KBM-7 (cell line): ENCODE measurements at places on chromosomes 7 and 10.
A peak's percentile ranks its signal among the peaks of the same experiment; 100 is the strongest.

- DNase-seq, result no peak
Observed at GRCh38 chr7:152850420-152850819, 90.9 kb downstream of the ACTR3B start.

- no peak for DNase-seq
Observed at GRCh38 chr10:71526653-71527052, 129.9 kb downstream of the CDH23 start.

DNA sequence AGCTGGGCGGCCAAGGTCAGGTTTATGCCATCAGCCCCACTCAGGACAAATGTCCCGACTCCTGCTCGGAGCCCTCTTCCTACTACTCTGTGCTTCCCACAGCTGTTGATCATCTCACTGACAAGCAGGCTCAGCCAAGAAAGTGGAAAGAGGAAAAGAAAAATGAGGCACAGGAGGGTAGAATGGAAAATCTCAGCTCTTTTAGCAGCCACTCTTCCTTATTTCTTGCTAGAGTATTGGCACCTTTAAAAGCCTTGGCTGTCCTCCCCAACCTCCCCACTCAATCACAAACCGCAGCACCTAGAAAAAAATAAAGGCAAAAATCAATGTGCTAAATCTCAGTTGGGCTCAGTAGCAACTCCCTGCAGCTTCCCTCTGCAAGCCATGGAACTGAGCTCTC, 35.3 kb upstream of the AGK start:
- no peak for DNase-seq

- DNase-seq, result no peak
Observed at GRCh38 chr7:112594397-112594796, 113.6 kb downstream of the LSMEM1 start.

- DNase-seq, result no peak
Observed at GRCh38 chr10:85792533-85792858, 574.1 kb downstream of the GRID1 start.

- no peak for DNase-seq
Observed at GRCh38 chr10:104253606-104254410, 884 bp upstream of the GSTO1 start.

- DNase-seq, result no peak
Observed at GRCh38 chr7:106306256-106306655, 21.5 kb upstream of the NAMPT start.

- no peak for DNase-seq
Observed at GRCh38 chr10:30070001-30070685, 10.8 kb upstream of the JCAD start.

GRCh38 chr10:101346177-101346576, 7.8 kb upstream of the BTRC start:
- DNase-seq, result no peak

GRCh38 chr7:121832347-121832746, 40.6 kb upstream of the PTPRZ1 start:
- no peak for DNase-seq

DNA sequence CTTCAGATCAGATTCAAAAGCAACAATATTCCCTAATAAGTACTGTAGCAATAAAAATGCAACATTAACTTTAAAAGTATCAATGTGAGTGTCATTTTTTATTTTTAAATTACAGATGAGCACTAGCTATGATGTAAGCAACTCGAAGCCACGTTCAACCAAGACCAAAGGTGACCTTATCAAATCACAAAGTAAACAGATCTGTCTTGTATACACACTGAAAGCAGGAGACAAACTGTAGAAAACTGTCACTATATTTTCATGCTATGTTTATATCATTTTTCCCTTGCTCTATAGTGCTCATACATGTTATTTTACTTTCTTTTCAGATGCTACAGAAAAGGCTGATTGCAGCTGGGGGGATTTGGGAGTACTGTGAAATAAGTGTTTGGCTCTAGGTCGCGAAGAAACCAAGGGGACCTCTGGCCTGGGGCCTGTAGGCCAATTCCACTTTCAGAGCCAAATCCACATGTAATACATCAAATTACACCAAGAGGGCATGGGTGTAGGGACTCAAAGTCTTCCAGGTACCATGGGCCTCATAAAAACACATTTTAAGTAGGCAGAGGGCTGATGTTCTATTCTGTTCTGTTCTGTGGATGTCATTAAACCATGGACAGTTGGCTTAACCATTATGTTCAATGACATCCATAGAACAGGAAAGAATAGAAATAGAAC, 245.2 kb downstream of the SFMBT2 start:
- no peak for DNase-seq

GRCh38 chr10:132516771-132517725, 20.5 kb upstream of the INPP5A start:
- no peak for DNase-seq

DNA sequence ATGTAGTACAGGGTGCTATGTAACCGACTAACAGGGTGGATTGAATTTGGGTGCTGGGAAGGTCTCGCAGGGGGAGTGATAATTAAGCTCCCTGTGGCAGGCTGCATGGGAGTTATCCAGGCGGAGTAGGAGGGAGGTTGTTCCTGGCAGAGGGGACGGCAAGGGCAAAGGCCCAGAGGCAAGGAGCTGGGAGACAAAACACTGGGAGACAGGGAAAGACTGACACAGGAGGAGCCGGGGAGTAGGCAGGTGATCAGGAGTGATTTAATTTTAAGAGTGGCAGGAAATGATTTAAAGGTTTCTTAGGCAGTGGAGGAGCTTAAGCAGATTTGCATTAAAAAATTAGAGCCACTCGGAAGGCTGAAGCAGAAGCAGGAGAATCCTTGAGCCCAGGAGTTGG, 40.7 kb upstream of the LEP start:
- no peak for DNase-seq

- DNase-seq, result peak; percentile 69
Observed at GRCh38 chr10:129030996-129031843, 435.8 kb upstream of the MGMT start.

DNA sequence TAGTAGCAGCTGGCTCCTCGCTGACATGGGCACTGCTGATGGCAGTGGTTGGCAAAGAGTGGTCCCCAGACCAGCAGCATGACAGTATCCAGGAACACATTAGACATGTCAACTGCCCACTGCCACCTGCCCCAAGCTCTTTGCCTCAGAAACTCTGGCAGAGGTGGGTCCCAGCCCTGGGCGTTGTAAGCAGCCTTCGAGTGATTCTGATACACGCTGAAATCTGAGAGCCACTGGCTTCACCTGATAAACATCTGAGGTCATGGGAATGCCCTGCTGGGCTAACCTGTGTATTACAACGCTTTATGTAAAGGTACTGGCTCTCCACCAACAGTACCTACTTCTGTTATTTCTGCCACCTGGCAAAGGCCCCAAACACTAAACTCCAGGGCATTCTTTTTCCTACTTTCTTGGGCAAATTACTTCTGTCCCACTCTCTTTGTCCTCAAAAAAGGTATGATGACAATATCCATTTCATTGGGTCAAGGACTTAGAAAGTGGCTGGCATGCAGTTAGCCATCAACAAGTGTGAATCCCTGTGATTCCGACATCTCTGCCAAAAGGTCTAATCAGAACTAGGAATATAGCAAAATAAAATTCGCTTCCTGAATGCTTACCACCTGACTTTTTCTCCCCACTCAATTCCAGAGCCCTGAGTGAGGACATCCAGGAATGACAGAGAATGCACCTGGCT, 9.2 kb downstream of the SGMS1 start:
- DNase-seq, result no peak

GRCh38 chr7:34842782-34843181, 184.8 kb downstream of the NPSR1 start:
- no peak for DNase-seq

GRCh38 chr7:17236171-17236570, 62.3 kb upstream of the AHR start:
- DNase-seq, result no peak

- no peak for DNase-seq
Observed at GRCh38 chr10:9018195-9019173, 964.0 kb downstream of the GATA3 start.

GRCh38 chr10:83542774-83543411, 596.4 kb upstream of the GHITM start:
- DNase-seq, result no peak

DNA sequence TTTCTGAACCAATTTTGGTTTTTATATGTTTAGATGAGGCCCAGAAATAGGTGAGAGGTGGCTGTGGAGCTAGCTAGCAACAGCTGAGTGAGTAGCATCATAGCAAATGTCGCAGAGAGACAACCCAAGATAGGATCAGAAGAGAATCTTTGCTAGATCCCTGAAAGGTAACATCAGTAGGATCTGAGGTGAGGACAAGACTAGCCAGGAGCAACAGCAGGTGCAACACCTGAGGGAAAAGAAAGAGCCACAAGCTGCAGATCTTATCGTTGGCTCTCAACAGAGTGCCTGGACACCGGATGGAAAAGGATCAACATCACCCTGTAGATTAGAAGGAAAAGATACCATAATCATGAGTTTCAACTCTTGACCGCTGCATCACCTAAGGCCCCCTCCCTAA, 4.4 kb downstream of the ST8SIA6 start:
- DNase-seq, result no peak

DNA sequence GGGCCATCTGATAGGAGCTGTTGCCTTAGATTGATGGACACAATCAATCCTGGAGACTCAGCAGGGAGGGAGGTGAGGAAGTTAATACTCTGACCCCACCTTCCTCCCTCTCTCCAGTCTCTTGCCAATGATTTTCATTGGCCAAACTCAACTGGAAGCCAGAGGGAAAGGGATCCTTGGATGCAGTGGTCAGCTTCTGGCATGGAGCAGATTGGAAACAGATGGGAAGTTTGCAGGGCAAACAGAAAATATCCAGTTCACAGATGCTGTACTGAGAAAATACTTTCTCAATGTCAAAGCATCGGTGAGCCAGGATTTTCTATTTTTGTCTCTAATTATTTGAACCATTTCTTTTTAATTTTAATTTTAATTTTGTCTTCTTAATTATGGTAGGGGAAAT, 170.8 kb downstream of the BBS9 start:
- DNase-seq, result no peak

GRCh38 chr7:7424151-7424873, 111.4 kb downstream of the COL28A1 start:
- peak; percentile 73 for DNase-seq

DNA sequence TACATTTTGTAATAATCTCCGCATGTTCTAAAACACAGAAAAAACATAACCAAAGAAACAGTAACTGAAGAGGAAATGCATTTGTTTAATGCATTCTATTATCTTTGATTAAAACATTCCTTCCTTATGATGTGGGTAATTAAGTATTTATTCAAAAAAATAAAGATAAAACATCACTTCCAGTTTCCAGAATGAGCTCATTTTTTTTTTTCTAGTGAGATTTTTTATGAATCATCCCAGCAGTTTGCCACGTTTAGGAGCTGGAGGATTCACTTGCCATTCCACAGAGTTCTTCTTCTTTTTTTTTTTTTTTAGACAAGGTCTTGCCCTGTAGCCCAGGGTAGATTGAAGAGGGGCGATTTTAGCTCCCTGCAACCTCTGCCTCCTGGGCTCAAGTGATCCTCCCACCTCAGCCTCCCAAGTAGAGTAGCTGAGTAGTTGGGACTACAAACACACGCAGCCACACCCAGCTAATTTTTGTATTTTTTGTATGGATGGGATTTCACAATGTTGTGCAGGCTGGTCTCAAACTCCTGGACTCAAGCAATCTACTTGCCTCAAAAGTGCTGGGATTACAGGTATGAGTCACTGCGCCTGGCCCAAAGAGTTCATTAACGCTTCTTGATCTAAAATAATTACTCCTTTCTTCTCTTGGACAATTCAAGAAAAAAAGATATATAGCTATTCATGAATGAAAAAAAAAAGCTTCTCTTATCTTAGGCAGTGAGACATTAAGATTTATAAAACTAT, 177.3 kb downstream of the DKK1 start:
- DNase-seq, result no peak

DNA sequence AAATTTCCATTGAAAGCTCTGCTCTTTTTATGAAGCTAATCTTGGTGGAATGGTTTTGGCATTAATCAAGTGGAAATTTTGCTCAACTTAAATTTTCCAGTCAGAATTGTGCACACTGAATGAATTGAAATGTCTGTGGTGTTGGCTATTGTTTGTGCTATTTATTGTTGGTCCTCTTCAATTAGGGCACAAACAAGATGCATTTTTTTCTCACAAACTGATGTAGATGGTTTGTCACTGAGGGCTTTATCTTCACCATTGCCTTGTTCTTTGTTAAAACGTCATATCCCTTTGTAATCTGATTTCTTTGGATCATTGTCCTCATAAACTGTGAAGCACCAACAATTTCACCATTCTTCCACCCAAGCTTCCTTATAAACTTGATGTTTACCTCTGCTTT, 152.1 kb upstream of the RHOBTB1 start:
- DNase-seq, result no peak

DNA sequence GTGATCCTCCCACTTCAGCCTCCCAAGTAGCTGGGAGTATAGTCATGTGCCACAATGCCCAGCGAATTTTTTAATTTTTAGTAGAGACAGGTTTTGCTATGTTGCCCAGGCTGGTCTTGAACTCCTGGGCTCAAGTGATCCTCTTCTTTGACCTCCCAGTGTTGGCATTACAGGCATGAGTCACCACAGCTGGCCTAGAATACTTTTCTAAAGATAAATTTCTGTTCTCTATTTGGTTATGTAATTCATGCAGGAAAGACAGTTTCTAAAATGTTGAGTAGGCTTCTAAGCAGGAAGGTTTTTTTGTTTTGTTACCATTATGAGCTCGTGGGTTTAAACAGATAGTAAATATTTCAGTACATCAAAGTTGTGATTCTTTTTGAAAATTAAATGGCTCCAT, 5.0 kb downstream of the RBAK start:
- no peak for DNase-seq

DNA sequence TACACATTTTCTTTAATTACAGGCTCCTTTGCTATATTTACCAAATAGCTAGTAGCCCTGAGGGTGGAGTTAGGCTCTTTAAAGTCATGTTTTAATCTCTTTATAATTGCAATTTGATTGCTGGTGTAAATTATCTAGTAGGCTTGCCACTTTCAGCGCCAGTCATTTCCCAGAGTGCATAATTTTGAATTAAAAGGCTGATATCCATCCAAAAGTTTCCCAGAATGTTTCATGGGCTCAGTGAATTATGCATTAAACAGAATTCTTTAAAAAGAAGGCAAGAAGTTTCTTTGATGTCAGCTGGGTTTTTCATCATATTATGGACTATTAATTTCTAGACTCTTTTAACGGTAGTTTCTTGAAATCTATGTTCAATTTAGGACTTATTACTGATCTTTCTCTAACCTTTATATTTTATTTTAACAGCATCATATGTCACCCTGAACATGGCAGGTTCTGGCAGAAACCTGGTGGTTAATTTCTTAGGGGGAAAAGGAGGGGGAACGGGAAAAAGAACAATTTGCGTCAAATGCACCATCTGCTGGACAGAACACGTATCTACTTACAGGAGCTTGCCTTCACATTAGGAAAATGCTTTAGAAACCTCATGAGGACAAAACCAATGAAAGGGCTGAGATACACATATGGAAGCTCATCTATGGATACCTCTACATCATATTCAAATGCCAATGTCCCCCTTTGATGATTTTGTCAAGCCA, 171.1 kb downstream of the GRM3 start:
- DNase-seq, result peak; percentile 33

GRCh38 chr7:80334908-80335307, 177.0 kb downstream of the GNAT3 start:
- DNase-seq, result no peak
